Activated naive CD4-positive, alpha-beta T cell treated with anti-CD3 and anti-CD28 coated beads, Interleukin-2, amount 10 ng/mL, durations not matched to agents 7 days and 5 days (primary cell): ENCODE measurements at places on chromosomes 4 and X.

- DNase-seq = no peak
Observed at GRCh38 chr4:180827232-180828009, 1415.8 kb upstream of the TENM3 start.

DNA sequence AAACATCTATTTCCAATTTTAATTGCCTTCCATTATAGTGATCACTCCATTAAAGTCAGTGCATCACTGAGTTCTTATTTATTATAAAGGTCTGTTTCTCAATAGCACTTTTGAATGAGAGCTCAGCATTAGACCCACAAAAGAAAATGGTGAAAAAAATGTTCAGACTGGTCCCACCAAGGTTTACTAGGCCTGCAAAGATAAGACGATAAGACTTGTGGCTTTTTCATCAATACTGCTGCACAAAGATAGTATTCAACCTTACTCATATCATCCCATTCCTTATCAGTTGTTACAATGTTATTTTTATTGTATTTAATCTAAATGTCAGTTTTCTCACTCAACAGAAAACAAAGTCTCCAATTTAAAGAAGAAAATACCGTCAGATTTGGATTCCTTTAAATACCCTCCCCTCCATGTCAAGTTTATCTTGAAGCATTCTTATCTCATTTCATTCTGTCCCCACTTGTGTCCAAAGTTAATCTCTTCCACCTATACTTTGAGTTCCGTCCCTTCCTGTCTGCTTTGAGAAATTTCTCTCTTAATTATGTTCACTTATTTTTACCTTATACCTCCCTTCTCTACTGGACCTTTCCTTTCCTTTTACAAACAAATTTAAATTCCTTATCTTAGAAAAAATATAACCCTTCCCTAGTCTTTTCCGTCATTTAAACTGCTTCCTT, 140.0 kb downstream of the GASK1B start:
- no peak for DNase-seq

DNA sequence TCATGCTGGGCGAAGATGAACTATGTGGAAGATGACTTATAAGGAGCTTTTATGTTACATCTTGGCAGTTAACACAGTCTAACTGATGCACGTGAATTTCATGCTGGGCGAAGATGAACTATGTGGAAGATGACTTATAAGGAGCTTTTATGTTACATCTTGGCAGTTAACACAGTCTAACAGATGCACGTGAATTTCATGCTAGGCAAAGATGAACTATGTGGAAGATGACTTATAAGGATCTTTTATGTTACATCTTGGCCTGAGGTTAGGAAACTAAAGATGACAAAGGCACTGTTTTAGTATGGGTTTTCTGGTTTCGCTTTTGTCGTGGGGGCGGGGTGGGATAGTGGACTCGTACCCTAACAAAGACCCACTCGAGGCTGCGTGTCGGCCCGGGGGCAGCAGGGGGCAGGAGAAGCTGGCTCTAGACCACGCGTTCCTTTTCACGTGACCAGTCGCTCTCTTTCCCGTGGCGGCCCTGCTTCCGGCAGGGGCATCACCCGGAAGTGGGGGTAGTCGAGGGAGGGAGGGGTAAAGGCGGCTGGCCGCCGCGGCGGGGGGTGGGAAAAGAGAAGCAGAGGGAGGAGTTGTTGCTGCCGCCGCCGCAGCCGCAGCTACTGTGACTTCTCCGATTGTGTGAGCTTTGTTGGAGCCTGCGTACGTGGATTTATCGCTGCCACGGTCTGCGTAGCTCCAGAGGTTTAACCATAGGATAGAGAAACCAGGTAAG, at the start of gene ATP7A:
Gene ATP7A, plus strand, starts transcription at position 586 of the 733 bp plus-strand sequence. CDS start 60,949 bp downstream, outside the sequence.
- DNase-seq = peak; percentile 94

GRCh38 chr4:139887962-139888735, 222.5 kb downstream of the MGST2 start:
- no peak for DNase-seq

- no peak for DNase-seq
Observed at GRCh38 chr4:7003176-7003878, 39.8 kb upstream of the TADA2B start.

DNA sequence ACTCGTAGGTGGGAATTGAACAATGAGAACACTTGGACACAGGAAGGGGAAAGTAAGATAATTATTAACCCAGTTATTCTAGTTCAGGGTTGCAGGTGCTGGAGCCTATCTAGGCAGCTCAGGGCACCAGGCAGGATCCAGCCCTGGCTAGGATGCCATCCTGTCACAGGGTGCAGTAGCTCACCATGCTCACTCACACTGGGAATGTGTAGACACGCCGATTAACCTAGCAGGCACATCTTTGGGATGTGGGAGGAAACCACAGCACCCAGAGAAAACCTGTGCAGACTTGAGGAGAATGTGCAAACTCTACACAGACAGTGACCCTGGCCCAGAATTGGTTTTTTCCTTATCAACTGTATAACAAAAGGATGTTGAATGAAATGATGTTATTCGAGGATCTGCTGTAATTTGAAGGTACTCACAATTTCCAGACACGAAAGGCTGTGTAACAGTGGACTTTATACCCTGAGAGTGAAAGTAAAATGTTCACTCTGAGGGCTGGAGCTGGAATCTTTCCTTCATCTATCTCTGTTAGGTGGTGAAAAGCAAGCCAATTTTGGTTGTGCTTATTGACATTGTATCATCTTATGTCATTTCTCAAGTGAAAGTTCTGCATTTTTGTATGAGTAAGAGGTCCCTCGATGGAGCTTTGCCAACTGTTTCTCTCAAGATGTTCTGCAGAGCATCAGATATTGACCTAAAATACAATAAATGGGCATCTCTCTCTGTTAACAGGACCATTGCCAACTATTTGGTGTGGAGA, 78.8 kb downstream of the PHEX start:
- no peak for DNase-seq

DNA sequence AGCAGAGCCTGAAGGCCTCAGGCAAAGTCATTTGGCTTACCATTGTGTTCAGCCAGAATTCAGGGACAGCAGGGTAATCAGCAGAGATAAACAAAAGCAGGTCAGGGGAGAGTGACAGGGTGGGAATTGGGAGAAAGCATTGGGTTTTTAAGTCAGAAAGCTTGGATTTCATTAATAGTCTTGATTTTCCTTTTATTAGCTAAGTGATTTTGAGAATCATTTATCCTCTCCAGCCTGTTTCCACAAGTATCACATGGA, 410.1 kb downstream of the HNRNPD start:
- DNase-seq = no peak

DNA sequence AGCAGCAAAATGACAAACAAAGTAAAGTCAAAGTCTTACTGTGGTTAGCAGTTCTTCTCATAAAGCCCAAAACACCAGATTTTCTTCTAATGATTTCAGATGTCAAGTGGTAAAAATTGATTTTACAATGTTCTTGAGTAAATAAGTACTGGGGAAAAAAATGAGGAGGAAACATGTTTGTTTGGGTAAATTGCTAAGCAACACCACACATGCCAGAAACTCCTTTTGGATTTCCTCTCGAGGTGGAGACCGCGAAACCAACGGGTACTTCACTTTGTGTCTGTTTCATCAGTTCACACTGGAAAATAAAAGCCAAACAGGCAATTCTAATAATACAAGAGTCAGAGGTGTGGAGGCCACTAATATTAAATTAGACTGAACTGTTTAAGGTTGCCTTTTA, 4.6 kb upstream of the PKD2 start:
- no peak for DNase-seq

GRCh38 chr4:125041372-125041930, 273.3 kb upstream of the FAT4 start:
- DNase-seq = no peak

DNA sequence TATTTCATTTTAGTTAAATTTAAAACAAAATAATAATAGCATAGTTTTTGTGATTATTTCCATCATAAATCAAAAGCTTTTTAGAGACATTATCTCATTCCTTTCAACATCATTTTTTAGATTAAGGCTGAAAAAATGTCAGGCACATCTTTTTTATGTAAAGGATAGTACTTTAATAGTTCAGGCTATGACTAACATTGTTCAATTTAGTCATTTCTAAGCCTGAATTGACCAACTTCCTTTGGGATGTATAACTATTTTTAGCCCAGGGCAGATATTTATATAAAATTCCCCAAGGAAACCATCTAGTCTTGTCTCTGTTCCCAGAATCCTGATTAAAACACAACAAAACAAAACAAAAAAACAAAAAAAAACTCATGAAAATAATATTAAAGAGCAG, 145.6 kb upstream of the PCDH18 start:
- DNase-seq = no peak

DNA sequence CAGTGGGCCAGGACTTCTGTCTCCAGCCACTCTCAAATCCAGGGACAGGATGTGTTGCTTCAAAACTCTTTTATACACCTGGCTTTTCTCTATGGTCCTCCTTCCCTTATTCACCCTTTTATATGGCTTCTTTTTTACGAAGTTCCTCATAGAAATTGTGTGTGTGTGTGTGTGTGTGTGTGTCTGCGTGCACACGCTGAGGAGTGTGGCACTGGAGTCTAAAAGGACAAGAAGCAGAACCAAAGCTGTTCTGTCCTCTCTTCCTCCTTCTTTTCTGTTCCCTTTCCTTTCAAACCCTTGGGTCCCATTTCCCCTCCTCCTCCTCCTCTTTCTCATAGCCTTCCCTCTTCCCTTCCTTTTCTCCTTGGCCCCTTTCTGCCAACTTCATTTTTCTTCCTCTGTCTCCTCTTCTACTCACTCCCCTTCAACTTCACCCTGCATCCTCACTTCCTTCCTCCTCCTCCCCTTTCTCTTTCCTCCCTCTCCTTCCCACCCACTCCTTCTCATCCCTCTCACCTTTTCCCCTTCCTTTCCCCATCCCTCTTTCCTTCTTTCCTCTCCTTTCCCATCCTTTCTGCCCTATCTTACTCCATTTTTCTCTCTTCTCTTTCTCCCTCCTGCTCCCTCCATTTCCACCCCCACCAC, 360.5 kb downstream of the MID1IP1 start:
- no peak for DNase-seq

GRCh38 chrX:47146936-47147859, 2.2 kb downstream of the RBM10 start:
- DNase-seq = no peak

GRCh38 chr4:55635741-55636655, at the start of gene NMU:
Gene NMU (minus strand): TSS chr4:55636298. CDS start chr4:55636192, 106 bp downstream.
- DNase-seq = peak; percentile 44

DNA sequence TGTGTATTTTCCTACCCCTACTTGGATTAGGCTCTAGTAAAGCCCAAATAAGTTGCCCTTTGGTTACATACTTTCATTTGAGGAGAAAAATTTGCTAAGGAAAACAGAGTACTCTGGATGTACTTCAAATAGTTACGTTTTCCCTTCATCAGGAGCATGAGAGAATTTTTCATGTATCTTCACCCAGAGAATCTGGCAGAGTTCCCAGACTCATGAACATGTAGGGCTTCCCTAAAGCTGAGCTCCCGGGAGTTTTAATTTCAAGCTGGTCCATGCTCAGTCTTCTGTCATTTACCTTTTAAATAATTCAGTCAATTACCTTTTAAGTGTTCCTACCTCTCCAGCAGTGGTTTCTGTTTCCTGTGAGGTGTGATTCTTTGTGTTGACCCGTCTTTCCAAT, 367.5 kb upstream of the GRID2 start:
- DNase-seq = no peak

- DNase-seq = no peak
Observed at GRCh38 chrX:134659761-134660160, 1.5 kb upstream of the PLAC1 start.

DNA sequence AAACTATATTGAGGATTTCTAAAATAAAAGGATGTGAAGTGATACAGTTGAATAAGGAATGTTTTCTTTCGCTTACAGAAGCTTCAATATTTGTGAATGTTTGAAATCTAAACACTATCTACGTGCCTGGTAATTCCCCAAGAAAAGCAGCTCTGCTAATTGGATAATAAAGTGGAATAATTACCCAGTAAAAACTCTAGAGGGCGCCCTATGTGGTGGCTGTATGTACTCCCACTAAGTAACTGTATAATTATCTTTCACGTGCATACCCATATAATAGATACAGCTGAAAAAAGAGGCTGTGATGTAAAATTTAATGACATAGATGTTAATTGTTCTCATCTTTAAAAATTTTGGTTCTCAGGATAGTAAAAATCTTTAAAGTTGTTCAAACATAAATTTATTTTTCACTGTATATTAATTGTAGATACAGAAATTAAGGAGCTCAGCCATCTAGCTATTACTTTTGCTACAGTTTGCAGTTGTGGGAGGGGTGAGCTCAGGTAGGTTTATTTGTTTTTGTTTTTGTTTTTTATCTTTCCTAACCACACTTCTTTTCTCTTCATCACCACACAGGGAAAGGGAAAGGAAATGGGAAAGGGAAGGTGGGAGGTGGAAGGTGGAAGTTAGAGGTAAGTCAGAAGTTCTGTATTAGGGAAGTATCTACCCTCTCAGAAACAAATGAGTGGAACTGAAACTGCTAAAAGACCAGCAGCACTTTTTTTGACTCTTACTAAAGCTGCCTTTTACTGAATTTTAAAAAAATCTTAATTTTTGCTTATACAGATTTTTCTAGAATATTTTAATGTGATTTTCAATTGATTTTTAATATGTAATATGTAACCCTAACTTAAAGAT, 151.7 kb upstream of the RPS6KA6 start:
- DNase-seq = no peak

GRCh38 chr4:173061160-173061559, 107.5 kb upstream of the GALNT7 start:
- no peak for DNase-seq

GRCh38 chr4:108155373-108155772, 13.4 kb downstream of the LEF1 start:
- peak; percentile 55 for DNase-seq

GRCh38 chrX:2831471-2832228, 2.9 kb downstream of the GYG2 start:
- DNase-seq = no peak

GRCh38 chrX:4622486-4623167, 909.2 kb upstream of the PRKX start:
- DNase-seq = no peak

DNA sequence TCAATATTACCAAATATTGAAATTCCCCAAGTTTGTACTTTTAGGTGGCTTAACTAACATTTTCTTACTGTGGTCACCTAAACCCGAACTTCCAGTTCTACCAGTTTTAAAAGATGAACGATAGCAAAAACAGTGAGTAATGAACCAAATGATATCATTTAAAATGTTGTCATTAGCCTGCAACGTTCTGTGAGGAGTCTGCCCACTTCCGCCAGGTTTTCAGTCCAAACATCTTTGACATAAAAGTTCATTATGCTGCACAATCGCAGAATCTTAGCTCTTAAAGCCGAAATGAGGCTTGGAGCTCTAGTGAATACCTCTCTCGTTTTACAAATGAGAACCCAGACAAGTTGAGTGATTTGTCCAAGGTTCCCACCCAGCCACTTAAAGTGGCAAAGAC, 762 bp downstream of the PIGA start:
- peak; percentile 25 for DNase-seq

- DNase-seq = no peak
Observed at GRCh38 chrX:68807818-68808217, 21.0 kb upstream of the EFNB1 start.

- DNase-seq = peak; percentile 56
Observed at GRCh38 chrX:48919947-48920717, 1.3 kb upstream of the PIM2 start.

DNA sequence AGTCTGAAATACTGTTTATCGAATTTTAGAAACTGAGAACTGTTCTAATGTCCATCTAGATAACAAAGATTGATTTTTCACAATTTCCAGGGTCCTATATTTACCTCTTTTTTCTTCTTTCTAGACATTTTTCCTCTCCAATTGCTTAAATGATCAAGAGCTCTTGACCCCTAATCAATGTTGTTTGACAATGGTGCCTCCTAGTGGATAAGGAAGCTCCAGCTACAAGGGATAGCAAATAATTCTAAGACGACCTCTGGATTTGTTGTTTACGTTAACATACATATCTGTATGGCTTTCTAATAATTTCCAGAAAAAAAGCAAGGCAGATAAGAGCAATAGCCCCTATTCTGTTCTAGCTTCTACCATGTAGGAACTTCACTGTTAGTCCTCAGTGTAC, 35.8 kb downstream of the GPR82 start:
- no peak for DNase-seq
